Stimulated activated CD8-positive, alpha-beta memory T cell treated with anti-CD3 and anti-CD28 coated beads, Interleukin-4, amount 100 ng/mL, for 1 hour (primary cell): ENCODE measurements at places on chromosomes 12 and 14.

- DNase-seq, result no peak
Observed at GRCh38 chr12:48997719-48998496, 1.3 kb downstream of the DDN start.

DNA sequence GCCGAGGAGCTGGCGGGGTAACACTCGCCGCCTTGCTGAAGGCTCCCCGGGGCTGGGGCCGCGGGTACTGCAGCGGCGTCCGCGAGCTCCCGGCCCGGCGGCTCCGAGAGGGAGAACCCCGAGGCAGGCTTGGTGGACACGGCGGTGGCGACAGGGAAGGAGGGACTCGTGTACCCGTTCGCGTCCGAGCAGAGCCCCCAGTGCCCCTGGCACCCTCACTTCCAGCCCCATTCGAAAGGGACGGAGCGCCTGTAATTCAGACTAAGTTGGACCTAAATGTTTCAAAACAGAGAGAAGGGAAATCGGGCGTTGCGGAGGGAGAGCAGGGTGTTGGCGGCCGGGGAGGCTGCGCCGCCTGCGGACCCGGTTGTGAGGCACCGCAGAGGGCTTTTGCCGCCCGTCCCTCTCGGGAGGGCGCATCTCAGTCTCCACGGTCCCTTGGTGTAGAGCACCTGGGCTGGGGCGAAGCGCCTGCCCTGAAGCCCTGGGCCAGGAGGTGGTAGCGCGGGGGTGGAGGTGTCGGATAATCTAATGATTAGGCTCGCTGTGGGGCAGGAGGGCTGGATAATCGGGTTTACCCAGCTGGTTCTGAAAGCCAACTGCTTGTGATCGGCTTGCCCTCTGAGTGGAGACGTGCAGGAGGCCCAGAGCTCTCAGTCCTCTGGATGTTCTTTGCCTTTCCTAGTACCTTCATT, 771 bp downstream of the DAAM1 start:
- no peak for DNase-seq

- no peak for DNase-seq
Observed at GRCh38 chr14:62381311-62382070, 619.3 kb downstream of the SNAPC1 start.

DNA sequence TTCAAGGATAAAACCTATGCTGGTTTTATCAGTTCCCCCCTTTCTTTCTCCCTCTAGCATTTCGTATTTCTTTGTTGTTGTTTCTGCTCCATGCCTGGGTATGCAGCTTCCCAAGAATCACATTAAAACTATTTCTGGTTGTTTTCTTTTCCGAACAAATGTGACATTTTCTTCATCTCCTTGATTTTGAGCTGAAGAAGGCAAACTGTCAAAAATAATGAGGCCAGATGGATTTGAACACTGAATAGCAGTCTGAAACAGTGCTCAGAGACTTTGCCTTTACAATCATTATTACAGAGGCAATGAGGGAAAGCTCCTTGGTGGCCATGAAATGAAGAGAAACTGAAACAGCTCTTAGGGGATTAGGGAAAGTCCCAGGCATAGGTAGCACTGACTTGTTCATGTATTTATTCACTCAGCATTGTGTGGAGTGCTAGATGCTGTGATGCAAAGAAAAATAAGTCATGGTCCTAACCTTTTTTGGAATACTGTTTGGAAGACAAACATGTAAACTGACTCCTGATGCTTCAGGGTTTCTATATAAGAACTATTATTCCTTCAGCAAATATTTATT, 319.5 kb downstream of the FUT8 start:
- no peak for DNase-seq

- DNase-seq, result no peak
Observed at GRCh38 chr14:68587931-68588330, 204.9 kb downstream of the ZFP36L1 start.

DNA sequence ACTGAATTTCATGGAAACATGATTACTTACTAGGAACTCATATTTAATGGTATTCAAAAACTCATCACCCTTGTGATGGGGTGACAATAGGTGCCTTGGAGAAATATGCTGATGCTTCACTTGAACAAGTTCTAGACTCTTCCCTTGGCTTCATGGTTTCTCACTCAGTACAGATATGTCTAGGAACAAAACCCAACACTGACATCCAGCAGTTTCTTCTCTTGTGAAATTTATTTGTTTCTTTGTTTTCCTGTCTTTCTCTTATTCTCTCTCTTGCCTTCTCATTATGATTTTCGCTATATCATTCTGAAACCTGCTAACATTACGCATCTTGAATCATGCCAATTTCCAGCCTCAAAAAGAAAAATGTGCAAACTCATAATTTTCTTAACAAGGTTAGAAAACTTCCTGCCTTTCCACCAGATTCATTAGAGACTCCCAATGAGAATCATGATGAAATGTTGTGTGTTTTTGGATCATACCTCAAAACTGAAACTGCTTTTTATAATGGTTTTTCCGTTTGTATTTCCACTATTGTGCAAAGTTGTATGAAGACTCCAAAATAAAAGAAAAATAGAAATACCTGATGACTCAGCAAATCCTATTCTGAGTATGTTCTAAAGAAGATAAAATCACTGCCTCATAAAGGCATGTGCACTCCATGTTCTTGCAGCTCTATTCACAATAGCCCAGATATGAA, 1021.5 kb downstream of the TMEM121 start:
- DNase-seq, result no peak

GRCh38 chr14:100692859-100693558, 33.7 kb upstream of the DLK1 start:
- no peak for DNase-seq

- DNase-seq, result no peak
Observed at GRCh38 chr12:30980955-30981662, 54.6 kb downstream of the TSPAN11 start.

GRCh38 chr14:29822430-29822709, 105.3 kb downstream of the PRKD1 start:
- DNase-seq, result no peak

GRCh38 chr14:57735276-57735675, 130.6 kb downstream of the SLC35F4 start:
- no peak for DNase-seq

DNA sequence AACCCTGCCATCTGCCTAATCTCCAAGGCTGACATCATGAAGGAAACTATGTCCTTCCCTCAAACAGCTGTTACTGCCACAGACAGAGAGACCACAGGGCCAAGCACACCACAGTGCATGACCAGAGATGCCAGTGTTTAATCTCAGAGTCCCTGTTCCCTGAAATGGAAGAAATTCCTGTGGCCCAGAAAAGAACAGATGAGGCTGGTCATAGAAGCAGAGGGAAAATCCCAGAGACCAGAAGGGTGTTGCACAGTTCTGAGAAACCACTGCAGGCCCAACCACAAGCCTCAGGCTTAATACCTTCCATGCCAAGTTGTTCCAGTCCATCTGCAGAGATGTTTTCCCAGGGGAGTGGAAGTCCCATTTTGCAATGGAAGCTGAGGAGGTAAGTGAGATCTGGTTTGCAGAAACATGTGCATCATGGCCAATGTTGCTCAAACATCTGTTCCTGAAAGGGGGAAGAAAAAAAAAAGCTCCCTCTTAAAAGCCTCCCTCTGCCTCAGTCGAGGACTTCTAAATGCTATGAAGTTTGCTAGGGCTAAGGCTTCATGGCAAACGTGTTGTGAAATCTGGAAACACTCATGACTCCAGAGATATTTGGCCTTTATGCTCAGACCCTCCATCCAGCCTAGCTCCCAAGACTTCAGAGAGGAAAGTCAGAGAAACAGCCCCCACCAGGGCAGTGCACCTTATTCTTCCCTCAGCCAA, 98.6 kb downstream of the SCARB1 start:
- no peak for DNase-seq

DNA sequence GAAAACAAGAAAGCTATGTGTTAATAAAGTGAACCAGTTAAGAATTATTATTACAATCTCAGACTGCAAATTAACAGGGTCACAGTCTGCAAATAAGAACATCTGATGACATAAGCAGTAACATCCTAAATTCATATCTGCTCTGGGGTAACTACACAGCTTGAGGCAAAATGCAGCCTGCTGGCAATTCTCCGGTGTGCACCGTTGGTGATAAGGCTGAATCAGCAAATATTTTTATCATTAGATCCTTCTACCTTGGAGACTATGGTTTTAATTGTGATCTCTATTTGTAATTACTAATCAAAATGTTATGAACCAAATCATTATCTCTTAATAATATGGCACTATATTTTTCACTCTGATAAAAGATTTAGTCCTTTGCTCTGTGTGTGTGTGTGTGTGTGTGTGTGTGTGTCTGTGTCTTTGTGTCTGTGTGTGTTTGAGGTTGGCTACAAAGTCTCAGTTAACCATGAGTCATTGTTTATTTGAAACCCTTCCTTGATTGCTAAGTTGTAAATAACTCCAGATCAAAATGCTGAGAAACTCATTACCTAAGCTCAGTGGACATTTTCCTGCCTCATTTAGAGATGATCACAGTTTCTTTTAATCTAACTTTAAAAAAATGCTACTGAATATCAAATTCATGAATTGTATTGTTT, 442.6 kb downstream of the GXYLT1 start:
- no peak for DNase-seq

GRCh38 chr14:24013654-24014514, 25.2 kb downstream of the DHRS4L2 start:
- no peak for DNase-seq

GRCh38 chr14:60067882-60068281, 23.8 kb upstream of the PCNX4 start:
- no peak for DNase-seq

- DNase-seq, result no peak
Observed at GRCh38 chr14:67444395-67444794, 32.4 kb upstream of the PLEK2 start.

GRCh38 chr12:38269897-38270296, 46.7 kb upstream of the ALG10B start:
- DNase-seq, result no peak

GRCh38 chr14:90544971-90545370, 148.1 kb downstream of the CALM1 start:
- no peak for DNase-seq

DNA sequence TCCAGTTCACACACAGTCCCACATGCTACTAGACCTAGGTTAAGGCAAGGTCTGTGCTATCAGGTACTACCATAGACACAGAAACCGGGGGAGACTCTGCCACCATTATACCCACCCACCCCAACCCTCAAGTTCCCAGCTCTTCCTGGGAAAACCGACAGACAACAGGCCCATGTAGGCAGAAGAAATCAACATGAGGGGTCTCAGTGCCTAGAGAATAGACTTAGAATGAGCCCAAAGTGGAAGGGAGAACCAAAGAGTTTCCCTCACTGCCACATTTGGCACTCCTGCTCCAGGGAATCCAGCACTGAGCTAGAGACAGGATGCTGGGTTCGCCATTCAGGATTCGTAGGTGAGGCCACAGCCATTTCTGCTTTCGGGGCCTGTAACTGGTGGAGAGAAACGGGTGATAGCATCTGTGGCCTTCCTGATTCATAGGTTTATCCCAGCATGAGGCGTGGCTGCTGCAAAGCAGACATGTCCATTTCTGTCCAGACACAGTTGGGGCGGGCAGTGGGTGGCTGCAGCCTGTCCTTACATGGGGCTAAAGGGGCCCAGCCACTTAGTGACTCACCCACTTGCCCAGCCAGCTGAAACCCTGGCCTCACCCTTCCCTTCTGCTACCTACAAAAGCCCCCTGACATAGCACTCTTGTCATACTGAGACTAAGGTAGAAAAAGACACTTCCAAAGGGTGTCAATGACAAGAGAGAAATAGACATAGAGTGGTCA, 69.4 kb downstream of the IRF2BPL start:
- no peak for DNase-seq

DNA sequence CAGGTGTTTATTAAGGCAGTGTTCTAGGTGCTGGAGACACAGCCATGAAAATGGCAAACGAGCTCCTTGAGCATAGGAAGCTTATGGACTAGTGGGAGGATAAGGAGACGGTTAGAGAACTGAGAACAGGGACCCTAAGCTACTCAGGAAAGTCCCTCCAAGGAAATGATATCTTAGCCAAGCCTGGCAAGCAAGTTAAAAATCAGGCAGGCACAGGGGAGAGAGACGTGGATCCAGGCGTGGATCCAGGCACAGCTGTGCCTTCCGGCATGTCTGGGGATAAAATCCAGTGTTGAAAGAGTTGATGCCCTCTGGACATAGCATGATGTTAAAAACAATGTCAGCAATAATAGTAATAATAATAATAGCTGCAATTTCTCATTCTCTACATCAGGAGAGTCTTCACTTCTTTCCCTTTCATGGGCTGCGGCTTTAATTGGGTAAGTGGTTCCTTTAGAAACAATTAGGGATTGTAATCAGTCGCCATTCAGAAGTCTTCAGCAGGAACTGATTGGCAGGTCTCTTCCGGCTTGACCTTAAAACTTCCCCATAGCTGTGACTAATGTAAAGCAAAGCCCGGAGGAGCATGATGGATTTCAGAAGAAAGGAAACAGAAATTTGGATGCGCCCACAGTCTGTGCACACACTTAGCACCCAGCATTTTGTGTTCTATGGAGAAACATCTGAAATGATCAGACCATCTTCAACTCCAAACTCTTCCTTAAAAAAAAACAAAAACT, 230.2 kb downstream of the SLC41A2 start:
- no peak for DNase-seq

DNA sequence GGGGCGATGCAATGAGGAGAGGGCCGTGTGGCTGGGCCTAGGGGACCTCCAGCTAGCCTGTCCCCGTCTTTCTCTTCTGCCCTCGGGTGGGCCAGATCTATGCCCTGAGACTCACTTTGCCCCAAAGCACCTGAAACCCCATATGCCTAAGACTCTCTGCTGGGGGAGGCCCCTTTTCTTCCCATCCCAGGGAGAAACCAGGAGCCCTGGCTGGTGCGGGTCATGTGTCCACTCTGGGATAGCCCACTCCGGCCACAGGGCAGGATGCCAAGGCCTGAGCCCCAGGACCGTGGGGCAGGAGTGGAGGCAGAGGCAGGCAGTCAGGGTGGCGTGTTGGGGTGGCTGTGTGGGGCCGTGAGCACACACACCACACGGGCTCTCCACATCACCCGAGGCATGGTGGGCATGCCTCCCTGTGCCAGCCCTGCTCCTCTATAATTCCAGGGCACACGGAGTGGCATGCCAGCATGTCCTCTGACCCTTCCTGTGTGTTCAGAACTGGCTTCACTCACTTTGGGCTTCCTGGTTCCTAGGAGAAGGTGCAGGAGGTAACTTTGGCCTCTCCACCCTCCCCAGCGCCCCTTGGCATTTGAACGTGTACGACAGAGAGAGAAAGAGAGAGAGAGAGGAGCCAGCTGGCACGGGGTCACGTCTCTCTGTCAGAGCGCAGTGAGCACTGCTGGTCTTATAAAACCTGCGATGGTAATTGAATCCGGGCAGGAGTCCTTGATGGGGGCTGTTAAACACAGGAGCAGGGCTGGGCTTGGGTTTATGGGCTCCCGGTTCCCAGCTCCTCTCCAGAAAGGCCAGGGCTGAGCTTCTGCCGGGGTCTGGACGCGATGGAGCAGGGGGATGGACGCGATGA, 144.2 kb downstream of the KIF26A start:
- DNase-seq, result no peak

GRCh38 chr12:4572680-4573079, 10.7 kb downstream of the DYRK4 start:
- DNase-seq, result no peak

DNA sequence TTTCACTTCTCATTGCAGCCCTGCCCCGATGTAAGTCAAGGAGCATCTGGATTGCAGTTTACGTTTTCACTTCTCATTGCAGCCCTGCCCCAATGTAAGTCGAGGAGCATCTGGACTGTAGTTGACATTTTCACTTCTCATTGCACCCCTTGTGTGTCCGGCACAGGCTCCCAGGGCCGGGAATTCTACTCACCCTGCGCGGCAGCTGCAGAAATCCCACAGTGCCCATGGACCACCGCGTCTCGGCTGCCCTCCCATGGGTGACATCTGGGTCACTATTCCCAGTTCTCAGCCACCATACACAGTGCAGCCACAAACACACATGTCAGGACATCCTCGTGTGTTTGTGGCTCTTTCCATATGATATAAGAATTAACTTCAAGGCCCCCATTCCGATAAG, 378.5 kb downstream of the ADGRD1 start:
- DNase-seq, result no peak
